Activated CD4-positive, alpha-beta memory T cell treated with anti-CD3 and anti-CD28 coated beads, Interleukin-2, amount 10 ng/mL, durations not matched to agents 7 days and 5 days (primary cell): ENCODE measurements at places on chromosomes 5 and 9.

DNA sequence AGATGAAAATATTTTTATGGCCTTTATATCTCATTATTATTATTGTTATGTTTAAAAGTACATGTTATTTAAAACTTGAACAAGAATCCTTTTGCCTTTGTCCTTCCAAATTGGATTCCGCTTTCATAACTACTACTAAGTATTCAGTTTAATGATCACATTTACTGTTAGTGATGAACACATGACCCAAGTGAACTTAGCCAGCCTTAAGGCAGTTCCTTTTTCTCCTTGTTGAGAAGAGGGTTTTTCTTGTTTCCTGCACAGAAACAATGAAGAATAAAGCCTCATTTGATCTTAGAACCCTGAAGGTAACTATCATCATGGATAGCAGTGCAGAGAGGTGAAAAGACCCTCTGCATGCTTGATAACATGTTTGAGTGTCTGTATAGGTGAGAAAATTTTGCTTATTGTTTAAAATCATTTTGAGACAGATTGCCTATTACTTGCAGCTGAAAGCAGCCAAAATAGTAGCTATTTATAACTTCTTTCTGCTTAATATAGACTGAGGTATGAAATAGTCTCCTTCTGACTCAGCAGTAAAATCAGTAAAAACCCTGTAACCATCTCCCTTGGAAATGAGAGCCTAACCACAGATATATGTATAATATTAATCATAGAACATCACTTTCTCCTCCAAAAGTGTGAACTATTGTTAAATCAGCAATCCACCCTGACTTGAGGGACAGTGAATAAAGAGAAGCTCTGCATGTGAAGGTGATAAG is 266.2 kb downstream of the SPATA31D1 start:
- DNase-seq, result no peak

GRCh38 chr9:126131066-126132010 is 195.3 kb upstream of the MVB12B start:
- DNase-seq, result peak; percentile 5

GRCh38 chr5:100452126-100452525 is 83.0 kb upstream of the FAM174A start:
- DNase-seq, result no peak

DNA sequence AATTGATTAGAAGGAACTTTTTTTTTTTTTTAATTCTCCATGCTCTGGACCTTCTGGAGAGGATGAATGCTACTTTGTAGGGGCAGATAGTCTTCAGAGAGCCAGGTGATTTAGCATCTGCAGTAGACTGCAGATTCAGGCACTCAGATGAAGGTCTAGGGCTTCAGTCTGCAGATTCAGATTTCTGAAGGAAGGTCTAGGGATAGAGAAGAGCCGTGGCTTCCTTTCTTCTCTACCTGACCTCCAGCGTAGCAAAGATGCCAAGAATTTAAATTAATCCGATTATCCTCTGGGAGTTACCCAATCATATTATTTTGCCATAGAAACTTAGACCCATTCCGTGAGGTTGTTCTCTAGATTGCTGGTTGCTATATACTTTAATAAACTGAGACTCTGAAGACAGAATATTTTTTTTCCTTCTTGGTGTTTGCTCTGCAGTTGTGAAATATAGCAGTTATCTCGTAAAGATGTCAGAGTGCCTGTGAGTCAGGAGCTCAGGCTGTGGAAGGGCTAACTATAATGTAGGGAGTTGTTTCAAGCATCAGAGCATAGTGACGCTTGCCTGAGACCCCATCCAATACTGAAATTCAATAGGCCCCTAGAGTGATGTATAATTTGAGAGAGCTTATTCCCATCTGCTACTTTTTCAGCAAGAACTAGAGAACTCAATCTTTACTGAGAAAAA is 132.7 kb upstream of the SLC12A2 start:
- DNase-seq, result no peak

DNA sequence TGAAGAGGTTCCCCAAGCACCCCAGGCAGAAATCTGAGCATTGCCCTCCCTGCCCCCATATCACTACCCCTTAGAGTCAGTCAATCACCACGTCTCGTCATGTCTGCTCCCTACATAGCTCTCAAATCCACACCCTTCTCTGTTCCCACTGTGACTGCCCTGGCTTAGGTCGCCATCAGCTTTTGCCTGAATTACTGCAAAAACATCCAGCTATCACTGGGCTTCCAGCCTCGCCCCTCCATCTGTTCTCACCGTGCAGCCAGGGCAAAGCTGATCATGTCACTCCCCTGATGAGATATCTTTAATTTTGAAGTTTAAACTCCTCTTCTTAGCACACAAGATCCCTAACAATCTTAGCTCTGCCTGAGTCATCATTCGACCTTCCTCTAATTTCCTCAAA is 89.6 kb upstream of the TBC1D2 start:
- no peak for DNase-seq

DNA sequence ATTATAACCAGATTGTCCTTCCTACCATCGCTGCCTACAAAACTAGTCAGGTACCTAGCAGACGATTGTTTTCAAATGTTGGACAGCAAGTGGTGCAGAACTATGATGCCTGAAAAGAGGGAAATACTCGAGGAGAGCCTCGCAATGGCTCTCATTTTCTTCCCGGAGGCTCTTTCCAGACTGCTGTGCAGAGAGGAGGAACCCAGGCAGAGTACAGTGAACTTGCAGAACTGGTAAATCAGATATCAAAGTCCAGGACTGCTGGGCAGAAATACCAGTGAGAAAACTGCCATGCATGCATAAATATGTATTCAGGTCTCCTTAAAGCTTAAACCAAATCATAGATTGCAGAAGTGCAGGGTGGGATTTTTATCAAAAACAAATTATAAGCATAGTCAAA is 26.4 kb upstream of the UGT3A1 start:
- no peak for DNase-seq

DNA sequence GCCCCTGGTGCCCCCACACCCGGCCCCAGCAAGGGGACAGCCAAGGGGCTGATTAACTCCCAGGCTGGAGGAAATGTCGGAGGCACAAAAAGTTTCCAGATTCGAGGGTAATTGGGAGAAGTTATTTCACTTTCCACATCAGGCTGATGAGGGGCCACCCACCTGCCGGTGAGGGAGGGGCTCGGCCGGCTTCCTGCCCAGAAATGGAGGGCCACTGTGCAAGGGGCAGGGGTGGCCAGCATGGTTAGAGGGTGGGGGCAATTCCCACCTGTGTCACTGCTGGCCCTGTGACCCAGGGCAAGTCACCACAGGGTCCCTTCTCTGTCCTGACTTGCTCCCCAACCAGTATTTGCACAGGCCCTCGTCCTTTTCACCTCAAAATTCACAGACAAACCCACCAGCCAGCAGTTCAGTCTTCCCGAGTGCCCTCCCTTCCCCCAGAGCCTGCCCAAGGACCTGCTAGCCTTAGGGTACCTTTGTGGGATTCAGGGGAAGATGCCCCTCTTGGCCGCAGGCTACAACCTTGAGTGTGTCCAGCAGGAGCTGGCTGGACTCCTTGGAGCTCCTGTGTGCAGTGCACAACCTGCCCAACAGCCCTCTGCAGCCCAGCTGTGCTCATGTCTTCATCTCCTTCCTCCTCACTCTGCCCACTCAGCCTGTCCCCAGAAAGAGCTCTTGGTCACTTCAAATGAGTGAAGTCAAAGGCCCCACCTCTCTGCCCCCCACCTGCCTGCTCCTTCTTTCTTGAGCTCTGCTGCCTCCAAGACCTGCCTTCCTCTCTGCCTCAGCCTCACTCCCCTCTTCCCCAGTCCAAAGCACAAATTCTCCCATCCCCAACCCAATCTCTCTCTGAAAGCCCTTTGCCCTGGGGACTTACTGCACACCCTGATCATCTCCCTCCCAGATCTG is 130.5 kb downstream of the BARX1 start:
- DNase-seq, result peak; percentile 11

DNA sequence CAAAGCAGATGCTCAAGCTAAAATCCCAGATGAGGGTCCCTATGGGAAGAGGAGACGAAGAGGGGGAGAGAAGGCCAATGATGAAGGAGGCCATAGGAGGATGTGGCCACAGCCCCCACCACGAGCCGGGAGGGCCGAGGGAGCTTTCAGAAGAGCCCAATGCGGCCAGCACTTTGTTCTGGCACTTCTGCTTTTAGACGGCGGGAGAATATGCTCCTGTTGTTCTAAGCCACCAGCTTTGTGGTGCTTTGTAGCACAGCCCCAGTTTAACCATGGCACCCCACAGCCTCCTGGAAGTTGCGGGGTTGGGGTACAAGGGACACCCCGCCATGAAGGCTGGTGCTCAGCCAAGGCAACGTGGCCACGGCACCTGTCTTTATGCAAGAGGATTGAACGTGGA is 33.4 kb downstream of the LPCAT1 start:
- no peak for DNase-seq

GRCh38 chr9:136235709-136236455 is 9.7 kb downstream of the QSOX2 start:
- DNase-seq, result no peak

DNA sequence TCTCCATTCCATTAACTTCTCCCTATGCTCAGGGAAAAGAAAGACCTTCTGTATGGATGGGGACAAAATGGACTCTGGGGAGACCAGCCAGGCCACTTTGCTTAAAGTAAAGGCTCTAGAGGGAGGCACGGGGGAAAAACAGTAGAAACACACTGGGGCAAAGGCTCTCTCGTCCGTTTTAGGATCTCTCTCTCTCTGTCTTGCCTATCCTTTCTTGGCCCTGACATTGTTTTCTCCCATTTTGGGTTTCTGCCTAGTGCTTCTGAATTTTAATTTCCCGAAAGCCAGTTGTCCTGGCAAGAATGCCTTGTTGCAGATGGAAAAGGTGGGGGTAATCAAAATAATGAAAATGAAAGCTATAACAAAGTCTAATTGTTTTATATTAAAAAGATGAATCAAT is 28.2 kb downstream of the NMUR2 start:
- no peak for DNase-seq

- peak; percentile 31 for DNase-seq
Observed at GRCh38 chr5:5421149-5421960, 1.1 kb upstream of the ICE1 start.

GRCh38 chr9:122217640-122218039 is 11.1 kb downstream of the LHX6 start:
- no peak for DNase-seq

DNA sequence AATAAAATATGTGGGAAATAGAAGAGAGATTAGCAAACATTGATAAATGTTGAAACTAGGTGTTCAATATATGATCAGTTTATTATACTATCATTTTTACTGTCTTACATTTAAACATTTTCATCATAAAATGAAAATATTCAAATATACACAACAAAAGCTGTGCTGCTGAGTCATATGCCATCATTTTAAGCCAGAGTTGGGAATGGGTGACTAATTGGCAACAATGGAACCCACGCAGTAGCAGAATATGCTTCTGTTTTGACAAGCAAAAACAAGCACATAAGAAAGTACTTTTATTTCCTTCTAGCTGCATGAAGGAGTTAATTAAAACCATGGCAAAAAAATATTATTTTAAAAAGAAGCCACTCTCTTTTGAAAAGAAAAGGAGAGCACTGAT is 340.0 kb upstream of the EDIL3 start:
- no peak for DNase-seq

DNA sequence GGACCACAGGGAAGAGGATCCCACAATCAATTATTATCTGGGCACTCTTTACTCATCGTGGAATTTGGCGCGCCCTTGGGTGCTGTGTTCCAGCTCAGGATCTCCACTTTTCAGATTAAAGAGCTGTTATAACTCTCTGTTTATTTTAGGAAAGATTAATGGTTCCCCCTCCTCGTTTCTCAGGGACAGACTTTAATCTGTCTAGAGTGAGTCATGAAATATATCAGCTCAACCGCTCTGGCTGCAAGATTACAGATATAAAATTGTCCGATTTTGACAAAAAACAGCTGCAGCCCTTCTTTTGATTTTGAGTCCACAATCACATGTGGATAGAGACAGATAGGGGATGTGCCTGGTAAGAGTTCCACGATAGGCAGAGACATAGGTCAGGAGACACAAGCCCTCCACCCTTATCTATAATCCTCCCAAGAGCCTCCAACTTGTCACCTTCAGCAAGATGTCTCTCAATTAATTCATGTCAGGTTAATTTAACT is 77.6 kb upstream of the ANKRD55 start:
- no peak for DNase-seq

- no peak for DNase-seq
Observed at GRCh38 chr9:18824095-18824666, 208.8 kb downstream of the SAXO1 start.

DNA sequence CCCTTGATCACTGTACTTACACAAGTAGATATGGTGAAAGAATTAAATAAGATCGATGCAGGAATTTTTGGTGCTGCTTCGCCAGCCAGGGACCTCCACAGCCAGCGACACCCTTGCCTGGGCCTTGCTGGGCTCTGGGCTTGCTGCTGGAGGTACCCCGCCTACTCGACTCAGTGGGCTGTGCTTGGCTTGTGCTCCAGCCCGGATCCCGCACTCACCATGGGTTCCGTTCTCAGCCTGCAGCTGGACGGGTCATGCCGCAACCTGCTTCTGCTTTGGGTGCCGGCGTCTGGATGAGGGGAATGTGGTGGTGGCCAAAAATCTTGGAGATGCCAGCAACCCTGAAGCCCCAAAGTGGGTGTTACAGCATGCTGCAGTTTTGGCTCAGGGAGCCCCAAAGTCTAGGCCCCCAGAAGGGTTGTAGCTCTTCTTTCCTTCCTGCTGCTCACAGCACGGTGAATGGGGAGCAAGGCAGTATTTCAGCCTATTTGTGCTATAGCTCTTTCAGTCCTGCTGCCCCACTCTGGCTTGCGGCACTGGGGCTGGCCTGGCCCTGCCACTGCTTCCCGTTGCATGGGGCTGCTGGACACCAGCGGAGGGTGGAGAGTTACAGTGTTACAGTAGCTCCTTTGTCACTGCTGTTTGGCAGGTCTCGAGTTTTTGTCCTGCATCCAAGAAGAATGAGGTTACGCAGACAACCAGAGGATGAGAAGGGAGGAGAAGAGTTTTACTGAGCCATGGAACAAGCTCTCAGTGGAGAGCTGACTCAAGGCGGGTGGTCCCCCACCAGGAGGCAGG is 48.0 kb downstream of the TARS1 start:
- DNase-seq, result no peak
